ENCODE measurements at places on chromosomes 11 and 22. TPM values are rescaled to one million over a fixed set of nuclear protein-coding genes. Genes with fewer than 3 reads are reported as not detected.

The SCN4B gene
- total RNA-seq, result not detected

The ABCG4 gene
- not detected for total RNA-seq

The EHF gene
- total RNA-seq, result 0.33 TPM

The C11orf87 gene
- total RNA-seq, result not detected

The MPPED2 gene
- total RNA-seq, result not detected

The MYBPC3 gene
- total RNA-seq, result not detected

The OR2D2 gene
- not detected for total RNA-seq

The FAM227A gene
- total RNA-seq, result 0.33 TPM

The HTR3A gene
- total RNA-seq, result not detected

The RIBC2 gene
- total RNA-seq, result not detected

The MS4A15 gene
- 0.46 TPM for total RNA-seq

The APOL1 gene
- total RNA-seq, result 28.6 TPM

The THY1 gene
- total RNA-seq, result 2.4 TPM

The HEPACAM gene
- total RNA-seq, result not detected

The PDE2A gene
- total RNA-seq, result 0.15 TPM

The LRRC32 gene
- total RNA-seq, result 20.8 TPM

Data from GM12878 (cell line).